Nephron progenitor cell (in vitro differentiated cells): ENCODE measurements at places on chromosomes 5 and 9.

- no peak for DNase-seq
These were observed 43.0 kb upstream of the GNAQ start for GRCh38 chr9:78074385-78075291.

GRCh38 chr5:100709771-100710170 is 174.6 kb downstream of the FAM174A start:
- no peak for DNase-seq

DNA sequence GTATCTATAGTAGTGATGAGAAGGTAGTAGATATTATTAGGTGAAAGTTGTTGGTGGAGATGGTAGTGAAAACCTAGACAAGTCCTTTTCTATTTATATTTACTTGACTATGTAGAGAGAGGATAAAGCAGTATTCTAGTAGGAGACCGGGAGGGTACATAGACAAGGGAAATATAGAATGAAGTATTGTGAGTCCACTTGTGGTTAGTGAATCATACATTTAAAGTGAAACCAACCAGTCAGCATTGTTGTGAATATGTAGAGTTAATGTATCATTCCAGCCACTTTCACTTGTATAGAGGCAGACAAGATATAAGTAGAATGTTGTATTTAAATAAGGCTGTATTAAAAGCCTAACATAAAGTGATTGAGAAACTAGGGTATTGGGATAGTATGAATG is 1711.3 kb upstream of the ACO1 start:
- no peak for DNase-seq

DNA sequence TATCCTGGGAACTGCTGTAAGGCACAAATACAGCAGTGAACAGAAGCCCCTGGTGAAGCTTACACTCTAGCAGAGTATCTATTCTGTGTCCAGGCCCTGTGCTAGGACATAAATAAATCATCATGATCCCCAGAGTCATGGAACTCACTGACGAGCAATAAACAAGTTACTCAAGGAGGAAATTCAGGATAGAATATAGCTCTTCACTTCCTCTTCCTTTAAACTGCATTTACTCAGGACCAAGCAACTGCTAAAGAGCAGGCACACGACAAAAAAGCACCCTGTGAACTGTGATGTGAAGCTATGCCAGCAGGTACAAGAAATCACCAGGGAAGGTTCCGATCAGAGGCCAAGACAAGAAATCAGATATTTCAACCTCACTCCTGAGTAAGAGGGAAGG is 47.8 kb upstream of the NR5A1 start:
- no peak for DNase-seq

- no peak for DNase-seq
These were observed 224.5 kb upstream of the TUT7 start for GRCh38 chr9:86578722-86579121.

DNA sequence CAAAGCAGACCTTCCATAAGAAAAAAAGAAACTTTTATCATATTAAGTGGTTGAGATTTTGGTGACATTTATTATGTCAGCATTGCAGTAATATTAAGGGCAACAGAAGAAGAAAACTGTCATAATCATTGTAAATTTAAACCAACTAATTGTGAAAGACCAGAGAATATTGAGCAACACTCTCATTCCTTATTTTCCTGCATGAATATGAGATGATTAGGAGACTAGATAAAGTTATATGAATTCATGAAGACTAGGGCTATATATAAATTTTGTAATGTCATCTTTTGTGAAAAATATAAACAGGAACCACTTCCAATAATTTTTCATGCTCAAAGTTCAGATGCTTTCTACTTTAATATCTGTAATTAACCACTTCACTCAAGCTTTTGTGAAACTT is 974.5 kb upstream of the CDH10 start:
- DNase-seq: no peak

DNA sequence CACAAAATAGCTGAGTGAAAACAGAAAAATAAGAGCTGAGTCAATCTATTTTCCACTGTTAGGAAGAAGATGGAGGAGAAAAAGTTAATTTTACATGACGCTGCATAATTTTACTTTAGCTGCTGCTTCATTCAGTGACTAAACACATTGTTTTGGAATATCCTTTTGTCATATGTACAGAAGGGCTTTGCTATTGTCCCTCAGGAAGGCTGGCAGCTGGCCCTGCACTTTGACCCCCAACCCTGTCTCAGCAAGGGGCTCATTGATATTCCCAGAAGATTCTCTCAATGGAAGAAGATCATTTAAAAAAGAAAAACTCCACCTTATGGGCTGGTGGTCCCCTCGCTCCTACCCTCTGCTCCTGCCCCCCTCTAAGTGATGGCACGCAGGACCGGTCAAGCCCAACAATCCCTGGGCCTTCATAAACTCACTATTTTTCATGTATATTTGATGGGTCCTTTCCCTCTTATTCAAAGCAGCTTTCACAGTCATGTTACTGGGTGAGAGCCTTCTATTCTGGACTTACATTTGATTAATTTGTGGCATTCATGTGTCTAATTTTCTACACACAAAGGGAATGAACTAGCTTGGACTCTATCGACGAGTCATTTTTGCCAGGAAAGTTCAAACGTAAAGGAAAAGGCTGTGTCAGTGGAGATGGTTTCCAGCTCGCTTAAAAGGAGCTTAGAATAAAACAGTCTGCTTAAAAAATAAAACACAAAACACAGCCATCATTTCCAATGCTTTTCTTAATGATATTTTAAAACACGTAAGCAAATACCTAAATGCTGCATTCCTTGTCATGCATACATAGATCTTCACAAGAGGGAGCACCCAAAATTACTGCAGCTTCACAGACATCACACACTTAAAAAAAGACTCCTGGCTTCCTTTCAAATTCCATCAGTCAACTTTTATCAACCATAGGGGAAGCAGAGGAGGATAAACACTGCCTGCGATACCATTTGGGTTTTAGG is 104.7 kb downstream of the EFNA5 start:
- DNase-seq: no peak

- no peak for DNase-seq
These were observed 535.0 kb upstream of the CDH18 start for GRCh38 chr5:20522905-20523482.

GRCh38 chr9:80698725-80699410 is 990.5 kb downstream of the TLE1 start:
- no peak for DNase-seq

DNA sequence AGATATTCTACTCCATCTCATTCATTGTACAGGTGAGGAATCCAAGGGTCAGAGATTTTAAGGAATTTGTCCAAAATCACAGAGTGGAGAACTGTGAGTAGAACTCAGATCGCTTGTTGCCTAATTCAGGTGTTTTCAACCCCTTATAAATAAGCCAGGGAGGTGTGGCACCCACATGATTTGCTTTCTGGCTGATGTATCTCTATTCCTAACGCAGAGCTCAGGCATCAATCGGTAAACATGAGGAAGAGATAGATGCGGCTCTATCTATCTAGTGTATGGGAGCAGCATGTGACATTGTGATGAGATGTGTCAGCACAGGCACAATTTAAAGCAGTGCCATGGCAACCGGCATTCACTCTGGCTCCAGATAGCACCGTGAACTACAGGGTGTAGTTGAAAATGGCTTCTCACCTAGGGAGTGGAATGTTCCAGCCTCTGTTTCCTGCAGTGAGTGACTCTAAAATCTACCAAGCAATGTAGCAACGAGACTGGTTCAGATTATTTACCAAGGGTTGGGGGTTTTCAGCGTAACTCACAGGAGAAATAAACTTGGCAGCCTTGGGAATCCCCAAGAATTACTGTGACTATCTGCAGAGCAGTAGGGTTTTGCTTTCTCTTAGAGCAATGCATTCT is 53.4 kb upstream of the SUB1 start:
- no peak for DNase-seq
